ENCODE measurements at places on chromosomes 6 and 20.

DNA sequence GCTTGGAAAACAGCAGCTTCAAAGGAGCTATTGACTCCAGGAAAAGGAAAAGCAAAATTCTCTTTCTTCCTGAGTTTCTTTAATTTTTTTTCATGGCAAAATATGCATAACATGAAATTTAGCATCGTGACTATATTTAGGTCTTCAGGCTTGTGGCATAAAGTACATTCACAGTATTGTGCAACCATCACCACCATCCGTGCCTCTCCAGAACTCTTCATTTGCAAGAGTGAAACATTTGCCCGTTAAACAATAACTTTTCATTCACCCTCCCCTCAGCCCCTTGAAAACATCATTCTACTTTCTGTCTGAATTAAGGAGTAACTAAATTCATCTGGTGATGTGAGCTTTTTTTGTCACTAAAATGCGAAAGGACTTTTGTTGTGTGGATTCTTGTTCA, 251.7 kb downstream of the PHACTR1 start:
- DNase-seq, result no peak

GRCh38 chr6:11258260-11259237, 26.1 kb upstream of the NEDD9 start:
- no peak for DNase-seq

GRCh38 chr6:138482816-138483215, 16.5 kb downstream of the NHSL1 start:
- no peak for DNase-seq

GRCh38 chr6:4130357-4130987, 4.9 kb downstream of the ECI2 start:
- DNase-seq, result no peak

DNA sequence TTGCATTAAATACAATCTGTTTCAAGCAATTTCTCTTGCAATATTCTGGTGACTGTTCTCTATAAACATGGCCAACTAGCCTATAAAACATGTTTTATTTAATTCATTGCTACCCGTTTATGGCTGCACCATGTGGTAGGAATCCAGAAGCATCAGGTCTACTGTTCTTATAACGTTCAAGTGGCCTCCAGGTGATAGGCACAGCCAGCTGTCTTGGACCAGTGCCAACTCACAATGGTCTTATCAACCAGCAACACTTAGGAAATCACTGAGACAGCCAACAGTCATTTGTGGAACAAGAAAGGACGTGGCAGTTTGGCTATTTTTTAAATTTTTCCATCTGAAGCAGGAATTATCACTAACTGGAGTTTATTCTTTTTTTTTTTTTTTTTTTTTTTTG, 193.6 kb downstream of the NKAIN2 start:
- DNase-seq, result no peak

DNA sequence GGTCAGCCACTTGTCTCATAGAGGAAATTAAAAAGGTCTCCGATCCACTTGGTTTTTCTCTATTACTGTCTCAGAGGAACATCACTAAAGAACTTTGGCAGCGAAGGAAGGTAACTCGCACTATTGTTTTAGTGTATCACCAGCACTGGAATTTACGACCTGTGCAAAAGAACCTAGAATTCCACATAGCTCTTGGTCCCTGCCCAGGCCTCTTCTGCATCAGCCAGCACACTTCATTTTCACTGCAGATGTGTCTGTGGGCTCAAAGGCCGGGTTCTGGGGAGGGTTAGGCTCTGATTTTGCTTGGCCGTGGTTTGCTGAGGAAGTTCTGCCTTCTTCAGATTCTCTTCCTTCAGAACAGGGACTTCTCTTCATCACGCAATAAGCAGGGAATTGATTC, 102.8 kb upstream of the TMEM181 start:
- DNase-seq, result no peak

- peak; percentile 84 for DNase-seq
Observed at GRCh38 chr6:136783495-136784270, 8.6 kb downstream of the MAP3K5 start.

DNA sequence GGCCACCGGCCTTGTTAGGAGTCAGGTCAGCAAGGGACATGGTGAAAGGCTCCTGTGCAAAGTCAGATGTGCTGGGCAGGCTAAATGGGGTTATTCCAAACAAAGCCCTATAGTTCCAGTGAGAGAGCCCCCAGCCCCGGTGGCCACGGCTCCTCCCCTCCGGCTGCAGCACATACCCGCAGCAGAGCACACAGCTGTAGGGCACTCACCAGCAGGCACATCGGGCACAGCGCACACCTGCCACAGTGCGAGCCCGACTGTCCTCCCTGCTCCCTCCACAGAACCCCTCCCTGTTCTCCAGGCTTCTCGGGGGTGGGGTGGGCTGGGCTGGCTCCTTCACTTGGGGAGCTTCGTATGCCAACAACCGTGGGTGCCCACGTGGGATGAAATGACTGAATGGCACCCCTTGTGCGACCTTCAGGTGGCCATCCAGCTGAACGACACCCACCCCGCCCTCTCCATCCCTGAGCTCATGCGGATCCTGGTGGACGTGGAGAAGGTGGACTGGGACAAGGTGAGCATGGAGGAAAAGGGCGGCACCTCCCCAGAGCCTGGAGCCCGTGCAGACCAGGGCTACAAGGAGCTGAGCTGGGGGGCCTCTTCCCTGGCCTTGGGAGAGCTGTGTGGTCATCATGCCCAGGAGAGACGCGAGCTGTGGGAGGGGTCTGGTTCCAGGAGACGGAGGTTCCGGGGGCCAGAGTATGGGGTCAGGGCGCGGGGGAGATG, 30.9 kb downstream of the PYGB start:
- DNase-seq, result no peak

GRCh38 chr6:150799276-150799805, 66.2 kb upstream of the MTHFD1L start:
- DNase-seq, result no peak

GRCh38 chr20:58926802-58927489, 54.1 kb upstream of the NELFCD start:
- DNase-seq, result no peak

DNA sequence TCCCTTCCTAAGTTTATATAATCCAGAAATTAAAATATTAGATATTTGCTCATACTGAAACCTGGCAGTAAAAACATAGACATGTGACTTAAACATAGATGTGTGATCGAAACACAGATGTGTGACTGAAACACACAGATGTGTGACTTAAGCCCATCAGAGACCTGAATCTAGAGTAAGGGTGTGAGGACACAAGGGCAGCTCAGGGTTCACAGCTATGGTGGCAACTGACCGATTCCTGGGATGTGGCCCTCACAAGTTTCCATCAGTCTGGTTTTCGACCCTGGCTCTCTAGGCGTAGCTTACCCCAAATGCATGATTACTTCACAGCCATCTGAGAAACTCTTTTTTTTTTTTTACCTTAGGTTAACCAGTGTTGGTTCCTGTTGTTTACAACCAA, 137.0 kb downstream of the NRN1 start:
- no peak for DNase-seq

GRCh38 chr20:50395251-50395729, 114.9 kb upstream of the PTPN1 start:
- DNase-seq, result peak; percentile 29

DNA sequence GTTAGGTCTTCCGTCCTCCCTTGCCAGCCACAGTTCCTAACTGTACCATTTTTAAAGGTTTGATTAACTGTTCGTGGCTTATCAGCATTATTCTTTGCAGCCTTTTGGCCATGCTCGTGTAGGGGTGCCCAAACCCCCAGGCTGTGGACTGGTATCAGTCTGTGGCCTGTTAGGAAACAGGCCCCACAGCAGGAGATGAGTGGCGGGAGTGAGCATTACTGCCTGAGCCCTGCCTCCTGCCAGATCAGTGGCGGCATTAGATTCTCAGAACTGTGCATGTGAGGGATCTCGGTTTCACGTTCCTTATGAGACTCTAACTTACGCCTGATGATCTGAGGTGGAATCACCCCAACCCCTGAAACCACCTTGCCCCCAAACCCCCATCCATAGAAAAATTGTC, 79.3 kb downstream of the TBC1D7 start:
- DNase-seq, result no peak

DNA sequence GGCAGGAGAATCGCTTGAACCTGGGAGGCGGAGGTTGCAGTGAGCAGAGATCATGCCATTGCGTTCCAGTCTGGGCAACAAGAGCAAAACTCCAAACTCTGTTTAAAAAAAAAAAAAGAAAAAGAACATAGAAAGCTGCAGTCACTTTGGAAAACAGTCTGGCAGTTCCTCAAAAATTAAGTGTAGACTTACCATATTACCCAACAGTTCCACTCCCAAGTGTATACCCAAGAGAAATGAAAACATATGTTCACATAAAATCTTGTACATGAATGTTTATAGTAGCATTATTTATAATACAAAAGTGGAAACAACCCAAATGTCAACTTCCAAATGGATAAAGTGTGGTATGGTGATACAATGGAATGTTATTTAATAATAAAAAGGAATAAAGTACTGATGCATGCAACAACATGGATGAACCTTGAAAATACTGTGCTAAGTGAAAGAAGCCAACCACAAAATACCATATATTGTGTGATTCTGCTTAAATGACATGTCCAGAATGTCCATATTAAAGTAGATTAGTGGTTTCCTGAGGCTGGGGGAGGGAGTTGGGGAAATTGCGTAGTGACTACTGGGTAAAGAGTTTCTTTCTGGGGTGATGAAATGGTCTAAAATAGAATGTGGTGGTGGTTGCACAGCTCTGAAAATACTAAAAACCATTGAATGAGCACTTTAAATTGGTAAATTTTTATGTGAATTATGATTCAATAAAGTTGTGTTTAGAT, 62.9 kb downstream of the SUN5 start:
- DNase-seq, result peak; percentile 32

- no peak for DNase-seq
Observed at GRCh38 chr20:54133434-54134427, 40.1 kb downstream of the CYP24A1 start.
